Activated CD4-positive, alpha-beta T cell treated with anti-CD3 and anti-CD28 coated beads for 36 hours (primary cell): ENCODE measurements at places on chromosomes 5 and 9. TPM values are rescaled to one million over a fixed set of nuclear protein-coding genes. Genes with fewer than 3 reads are reported as not detected.

GRCh38 chr9:32395510-32396216 is 11.2 kb downstream of the ACO1 start:
- no peak overlapping the region for H3K27ac ChIP-seq
- H3K27me3 ChIP-seq, result no peaks in the 10 kb centered on the region
- no peak overlapping the region for H3K4me3 ChIP-seq
- H3K4me1 ChIP-seq, result no peaks in the 10 kb centered on the region
- no peak for DNase-seq

The THBS4 gene
- 2.3 TPM for total RNA-seq

GRCh38 chr5:154826-155225 is 36.5 kb upstream of the LRRC14B start:
- DNase-seq, result no peak
- H3K4me1 ChIP-seq, result no peaks in the 10 kb centered on the region
- H3K4me3 ChIP-seq, result no peak overlapping the region
- no peaks in the 10 kb centered on the region for H3K27me3 ChIP-seq

DNA sequence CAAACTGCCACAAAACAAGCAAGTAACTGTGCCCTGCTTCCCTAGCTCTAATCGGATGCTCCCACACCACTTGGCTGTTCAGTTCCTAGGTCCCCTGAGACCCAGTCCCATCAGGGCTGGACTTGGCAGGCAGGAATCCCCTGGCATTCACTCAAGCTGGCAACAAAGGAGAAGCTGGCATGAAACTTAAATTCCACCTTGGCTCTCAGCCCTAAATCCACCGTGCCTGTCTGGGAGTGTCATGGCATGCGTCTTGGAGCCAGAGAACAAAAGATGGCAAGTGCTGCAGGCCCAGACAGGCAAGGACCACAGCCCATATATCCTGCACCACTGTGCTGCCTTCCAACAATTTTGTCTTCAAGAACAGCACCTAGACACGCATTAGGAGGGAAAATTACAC is 38.2 kb downstream of the ETF1 start:
- no peak for DNase-seq
- H3K27ac ChIP-seq, result no peak overlapping the region
- H3K4me1 ChIP-seq, result no peaks in the 10 kb centered on the region
- H3K4me3 ChIP-seq, result no peak overlapping the region

- H3K27me3 ChIP-seq, result no peaks in the 10 kb centered on the region
- H3K36me3 ChIP-seq, result peaks cover 16% of the 10 kb centered on the region
- no peak overlapping the region for H3K27ac ChIP-seq
- no peak overlapping the region for H3K4me3 ChIP-seq
Observed at GRCh38 chr5:50672663-50673062, 6.2 kb downstream of the PARP8 start.

The TRIM14 gene
- 59.6 TPM for total RNA-seq

- DNase-seq, result no peak
- H3K36me3 ChIP-seq, result no peaks in the 10 kb centered on the region
- H3K4me3 ChIP-seq, result no peak overlapping the region
- H3K27ac ChIP-seq, result no peak overlapping the region
- H3K4me1 ChIP-seq, result no peaks in the 10 kb centered on the region
Observed at GRCh38 chr5:133383580-133383939, 228.8 kb downstream of the FSTL4 start.

The F2R gene
- total RNA-seq, result 1.4 TPM
